T-helper 1 cell (primary cell): ENCODE measurements at places on chromosomes 5 and 9.

GRCh38 chr9:117574099-117574498 is 130.1 kb upstream of the TLR4 start:
- DNase-seq: no peak

DNA sequence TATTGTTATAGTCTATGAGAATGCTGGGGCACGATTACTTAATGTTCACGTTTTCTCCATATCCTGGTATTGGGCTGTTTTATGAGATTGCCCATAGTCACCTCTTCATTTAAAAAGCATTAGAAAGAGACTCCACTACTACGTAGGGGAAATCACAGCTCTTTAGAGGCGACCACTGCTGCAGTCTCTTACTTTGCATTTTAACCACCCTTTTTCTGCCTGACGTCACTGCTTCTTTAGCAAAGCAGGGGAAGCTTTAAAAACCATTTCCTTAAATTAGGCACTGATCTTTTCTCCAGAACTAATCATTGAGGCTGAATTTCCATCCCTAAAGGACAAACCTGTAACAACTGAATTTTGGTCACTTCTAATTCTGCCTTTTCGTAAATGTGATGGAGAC is 38.9 kb downstream of the ZNF608 start:
- DNase-seq: no peak

- DNase-seq: no peak
These were observed 31.9 kb downstream of the ANKRD33B start for GRCh38 chr5:10595672-10596309.

- no peak for DNase-seq
These were observed 66.1 kb downstream of the PAX5 start for GRCh38 chr9:36967997-36968396.

DNA sequence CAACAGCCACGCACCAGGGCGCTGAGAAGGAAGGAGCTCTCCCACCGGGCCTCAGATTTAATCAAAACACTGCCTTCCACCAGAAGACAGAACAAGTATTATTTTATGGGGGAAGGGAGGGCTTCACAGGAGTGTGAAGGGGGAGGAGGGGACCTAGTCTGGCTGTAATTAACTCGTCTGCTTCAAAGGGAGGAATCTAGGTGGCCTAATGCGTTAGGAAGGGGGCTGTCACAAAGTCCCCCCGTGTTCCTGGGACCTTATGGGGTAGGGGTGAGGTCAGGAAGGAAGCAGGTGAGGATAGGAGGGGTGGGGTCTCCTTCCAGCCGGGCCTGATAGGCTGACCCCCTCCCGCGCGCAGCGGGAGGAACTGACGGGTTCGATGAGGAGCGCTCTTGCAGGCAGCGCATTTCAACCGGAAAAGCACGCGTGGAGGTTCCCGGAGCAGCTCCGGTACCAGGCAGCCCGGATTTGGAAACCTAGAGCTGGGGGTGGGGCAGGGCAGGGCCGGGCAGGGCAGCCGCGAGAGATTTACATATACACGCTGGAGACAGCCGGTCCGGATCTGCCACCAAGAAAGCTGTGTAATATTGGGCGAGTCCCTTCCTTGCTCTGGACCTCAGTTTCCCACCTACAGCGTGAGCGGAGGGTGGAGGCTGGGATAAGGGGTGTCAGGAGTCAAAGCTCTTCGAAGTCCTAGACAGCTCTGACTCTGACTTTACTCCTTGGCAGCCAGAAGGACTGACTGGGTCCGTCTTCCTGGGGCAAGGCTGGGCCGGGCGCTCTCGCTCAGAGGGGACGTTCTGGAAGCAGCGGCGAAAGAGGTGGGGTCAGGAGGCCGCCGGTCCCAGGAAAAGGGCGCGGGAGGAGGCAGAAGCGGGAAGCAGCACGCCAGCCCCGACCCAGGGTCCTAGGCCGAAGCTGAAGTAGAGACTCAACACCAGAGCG is 1.8 kb downstream of the SHB start:
- DNase-seq: no peak

DNA sequence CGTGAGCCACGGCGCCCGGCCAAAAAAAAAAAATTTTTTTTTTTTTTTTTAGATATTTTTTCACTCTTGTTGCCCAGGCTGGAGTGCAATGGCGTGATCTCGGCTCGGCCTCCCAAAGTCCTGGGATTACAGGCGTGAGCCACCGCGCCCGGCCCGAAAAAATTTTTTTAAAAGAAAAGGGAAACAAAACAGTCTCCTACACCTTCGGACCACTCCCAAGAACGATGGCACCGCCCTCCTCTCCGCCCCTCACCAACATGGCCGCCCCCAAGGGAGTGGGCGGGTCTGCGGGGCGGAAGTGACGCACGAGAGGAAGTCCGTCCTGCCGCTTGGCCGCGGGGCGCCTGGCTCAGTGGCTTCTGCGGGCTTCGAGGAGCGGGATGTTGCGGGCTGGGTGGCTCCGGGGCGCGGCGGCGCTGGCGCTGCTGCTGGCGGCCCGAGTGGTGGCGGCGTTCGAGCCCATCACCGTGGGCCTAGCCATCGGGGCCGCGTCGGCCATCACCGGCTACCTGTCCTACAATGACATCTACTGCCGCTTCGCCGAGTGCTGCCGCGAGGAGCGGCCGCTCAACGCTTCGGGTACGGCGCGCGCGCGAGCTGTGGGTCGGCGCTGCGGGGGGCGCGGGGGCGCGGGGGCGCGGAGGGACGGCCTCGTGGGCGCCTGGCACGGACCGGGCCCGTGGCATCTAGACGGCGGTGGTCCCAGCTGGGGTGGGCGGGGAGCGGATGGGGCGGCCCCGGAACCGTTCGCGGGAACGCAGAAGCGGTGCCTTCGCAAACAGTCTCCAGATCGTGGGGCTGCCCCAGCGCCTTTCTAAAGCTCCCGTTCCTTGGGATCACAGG is at the start of gene TOR1B:
TSS of gene TOR1B (plus strand) at position 352 of the 843 bp plus-strand sequence. CDS start at position 381, 29 bp downstream.
- peak; percentile 93 for DNase-seq

DNA sequence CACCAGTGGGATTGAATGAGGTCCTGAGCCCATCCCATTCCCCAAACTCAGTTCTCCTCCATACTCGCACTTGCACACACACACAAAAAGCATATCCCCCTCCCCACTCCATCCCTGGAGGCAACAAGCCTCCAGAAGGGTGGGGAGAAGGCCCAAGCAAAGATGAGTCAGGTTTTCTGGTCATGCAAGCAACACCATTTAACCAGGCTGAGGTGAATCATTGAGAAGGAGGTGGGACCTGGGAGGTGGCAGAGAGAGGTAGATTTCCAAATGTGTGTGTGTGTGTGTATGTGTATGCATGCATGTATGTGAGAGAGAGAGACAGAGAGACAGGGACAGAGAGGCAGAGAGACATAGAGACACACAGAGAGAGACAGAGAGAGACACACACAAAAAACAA is 185.2 kb upstream of the TRIM32 start:
- no peak for DNase-seq

- no peak for DNase-seq
These were observed 193.8 kb upstream of the ZNF618 start for GRCh38 chr9:113682297-113682771.

- DNase-seq: no peak
These were observed 160.2 kb downstream of the FAM170A start for GRCh38 chr5:119789406-119790117.

DNA sequence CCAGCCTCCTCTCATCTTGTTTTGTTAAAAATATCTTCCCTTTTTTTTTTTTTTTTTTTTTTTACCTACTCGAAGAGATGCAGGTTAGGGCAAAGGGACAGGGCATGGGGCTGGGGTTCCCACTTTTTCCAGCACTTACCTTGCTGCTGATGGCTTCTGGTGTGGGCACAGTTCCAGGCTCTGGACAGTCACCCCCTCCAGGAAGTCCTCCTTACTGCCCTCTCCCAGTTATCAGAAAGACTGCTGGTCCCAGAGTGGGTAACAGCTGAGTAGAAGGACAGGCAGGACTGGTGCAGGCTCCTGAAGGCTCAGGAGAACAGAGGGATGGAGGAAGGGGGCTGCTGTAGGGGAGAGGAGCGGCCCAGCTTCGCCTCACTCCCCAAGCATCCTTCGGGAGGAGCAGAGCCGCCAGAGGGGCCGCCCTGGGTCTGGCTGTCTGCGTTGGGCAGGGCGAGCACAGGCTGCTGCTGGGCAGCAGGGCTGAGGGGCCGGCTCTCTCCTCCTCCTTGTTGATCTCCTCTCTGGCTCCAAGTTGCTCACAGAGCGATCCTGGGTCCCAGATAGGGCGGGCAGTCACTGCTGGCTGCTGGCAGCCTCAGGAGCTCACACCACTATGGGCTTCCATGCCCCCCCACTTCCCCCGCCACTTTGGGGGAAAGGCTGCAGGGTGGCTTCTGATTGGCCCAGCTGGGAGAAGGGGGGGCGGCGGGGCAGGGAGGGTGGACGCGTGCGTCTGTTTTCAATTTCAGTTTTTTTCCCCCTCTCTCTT is at the start of gene PDGFRB:
TSS of gene PDGFRB (minus strand) at position 588 of the 769 bp plus-strand sequence. CDS start 18,798 bp downstream, outside the sequence.
- DNase-seq: no peak

DNA sequence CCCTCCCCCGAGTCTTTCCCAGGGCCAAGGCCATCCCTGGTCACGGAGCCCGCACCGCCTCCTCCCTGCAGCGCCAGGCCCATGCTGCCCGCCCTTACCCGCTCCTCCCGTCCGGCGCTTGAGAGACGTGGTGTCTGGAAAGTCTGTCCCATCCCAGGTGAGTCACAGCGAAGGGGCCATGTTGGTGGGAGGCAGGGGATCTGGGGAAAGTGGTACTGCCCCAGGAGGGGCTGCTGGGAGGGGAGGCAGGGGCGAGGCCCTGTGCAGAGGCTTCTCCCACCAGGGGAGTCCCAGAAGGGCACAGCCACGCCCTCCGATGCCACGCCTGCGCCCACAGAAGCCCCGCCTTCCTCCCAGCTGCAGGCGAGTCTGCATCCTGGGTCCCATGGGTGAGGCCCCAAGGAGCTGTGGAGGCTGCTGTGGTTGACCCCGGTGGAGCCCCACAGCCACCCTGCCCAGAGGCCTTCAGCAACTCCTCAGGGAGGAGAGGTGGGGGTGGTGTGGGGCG is 107.0 kb upstream of the PPP1R26 start:
- no peak for DNase-seq

DNA sequence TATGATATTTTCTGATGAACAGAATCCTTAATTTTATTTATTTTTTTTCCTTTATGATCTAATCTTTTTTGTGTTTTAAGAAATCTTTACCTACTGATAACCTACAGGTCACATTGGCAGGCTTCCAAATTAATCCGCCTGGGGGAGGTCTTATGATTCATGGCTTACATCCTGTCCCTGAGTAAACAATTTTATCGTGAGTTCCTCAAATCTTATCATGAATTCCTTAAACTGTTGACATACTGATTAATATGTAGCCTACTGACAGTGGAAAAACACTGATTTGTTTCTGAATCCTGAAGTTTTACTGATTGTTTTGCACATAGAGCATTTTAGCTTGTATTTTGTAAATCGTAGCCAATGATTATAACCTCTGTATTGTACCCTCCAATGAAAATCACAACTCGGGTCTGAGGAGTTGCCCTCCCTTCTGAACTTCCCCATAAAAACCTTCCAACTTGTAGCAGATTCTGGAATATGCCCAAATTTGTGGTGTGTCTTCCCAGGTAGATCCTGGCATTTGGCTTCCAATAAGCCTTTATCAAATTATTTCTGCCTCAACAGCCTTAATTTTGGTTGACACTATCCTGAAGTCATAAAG is 105.6 kb downstream of the VCAN start:
- no peak for DNase-seq

DNA sequence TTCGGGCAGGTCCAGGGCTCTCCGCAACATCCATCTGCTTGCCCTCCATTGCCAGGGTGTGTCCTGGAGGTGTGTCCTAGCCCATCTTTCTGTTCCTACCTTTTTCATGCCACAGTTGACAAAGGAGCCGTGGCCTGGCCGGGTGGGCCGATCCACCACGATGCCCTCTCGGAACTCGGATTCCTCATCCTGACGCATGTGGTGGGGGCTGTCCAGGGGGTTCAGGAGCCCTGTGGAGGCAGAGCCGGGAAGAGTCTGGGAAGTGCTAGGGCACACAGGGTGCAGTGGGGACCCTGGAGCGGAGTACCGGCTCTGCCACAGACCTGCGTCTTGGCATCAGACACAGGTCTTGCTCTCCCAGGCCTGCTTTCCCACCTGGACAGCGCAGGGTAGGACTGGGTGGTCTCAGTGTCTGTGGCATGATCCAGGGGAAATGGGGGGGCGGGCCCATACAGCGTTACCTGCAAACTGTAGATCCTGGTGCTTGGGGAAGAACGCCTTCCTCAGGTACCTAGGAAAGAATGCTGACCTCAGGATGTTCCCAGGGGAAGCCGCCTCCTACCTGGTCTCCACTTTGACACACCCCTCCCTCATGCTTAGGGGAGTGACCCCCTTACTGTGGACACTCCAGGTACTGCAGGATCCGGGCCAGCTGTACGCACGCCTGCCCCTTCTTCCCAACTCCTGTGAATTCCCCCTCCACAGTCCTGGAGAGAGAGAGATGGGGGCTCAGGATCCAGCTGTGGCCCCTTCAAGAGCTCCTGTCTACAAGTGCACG is 3.5 kb downstream of the SPOUT1 start:
- no peak for DNase-seq

DNA sequence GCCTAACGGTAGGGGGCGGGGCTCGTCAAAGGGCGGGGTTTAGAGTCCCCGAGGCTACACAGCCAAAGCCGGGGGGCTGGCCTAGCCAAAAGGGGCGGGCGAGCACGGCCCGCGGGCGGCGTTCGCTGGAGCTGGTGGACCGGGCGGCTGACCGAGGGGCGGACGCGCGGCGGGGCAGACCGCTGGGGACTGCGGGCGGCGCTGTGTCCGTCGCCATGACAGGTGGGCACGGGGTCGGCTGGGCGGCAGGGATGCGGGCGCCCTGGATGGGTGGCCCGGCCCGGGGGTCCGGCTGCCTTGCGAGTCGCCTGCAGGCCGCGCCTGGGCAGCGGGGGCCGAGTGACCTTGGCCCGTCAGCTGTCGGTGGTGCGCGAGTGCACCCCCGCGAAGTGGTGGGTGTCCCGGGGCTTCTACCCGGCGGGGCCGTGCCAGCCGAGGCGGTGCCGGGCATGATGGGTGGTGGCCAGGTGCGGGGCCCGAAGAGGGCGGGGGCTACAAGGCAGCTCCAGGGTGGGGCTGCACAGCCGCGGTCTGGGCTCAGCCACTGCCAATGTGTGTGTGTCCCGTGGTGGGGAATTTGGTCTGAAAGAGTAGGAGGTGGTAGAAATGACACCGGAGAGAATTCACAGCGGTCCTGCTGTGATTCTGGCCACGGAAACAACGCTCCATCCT is at the start of gene CARD19:
TSS of gene CARD19 (plus strand) at position 87 of the 672 bp plus-strand sequence. CDS start at position 216, 129 bp downstream.
- DNase-seq: peak; percentile 59

GRCh38 chr9:82810915-82811314 is 252.0 kb downstream of the RASEF start:
- no peak for DNase-seq

DNA sequence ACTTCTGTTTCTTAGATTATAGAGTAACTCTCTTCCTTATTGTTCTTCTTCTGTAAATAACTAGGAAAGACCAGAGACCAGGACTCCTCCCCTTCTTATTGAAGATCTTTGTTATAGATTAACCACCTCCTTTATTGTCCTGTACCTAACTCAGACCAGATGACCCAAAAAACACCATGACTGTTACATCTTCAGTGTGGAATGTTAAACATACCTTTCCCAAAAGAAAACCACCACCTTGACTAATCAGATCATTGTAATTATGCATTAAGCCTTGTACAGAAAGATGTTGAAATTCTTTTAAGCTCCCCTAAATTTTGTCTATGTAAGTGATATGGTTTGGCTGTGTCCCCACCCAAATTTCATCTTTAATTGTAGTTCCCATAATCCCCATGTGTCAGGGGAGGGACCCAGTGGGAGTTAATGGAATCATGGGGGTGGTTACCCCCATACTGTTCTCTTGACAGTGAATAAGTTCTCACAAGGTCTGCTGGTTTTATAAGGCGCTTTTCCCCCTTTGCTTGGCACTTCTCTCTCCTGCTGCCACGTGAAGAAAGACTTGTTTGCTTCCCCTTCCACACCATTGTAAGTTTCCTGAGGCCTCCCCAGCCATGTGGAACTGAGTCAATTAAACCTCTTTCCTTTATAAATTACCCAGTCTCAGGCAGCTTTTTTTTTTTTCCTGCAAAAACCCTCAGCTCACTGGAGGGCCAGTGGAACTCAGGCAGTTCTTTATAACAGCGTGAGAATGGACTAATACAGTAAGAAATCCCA is 26.3 kb downstream of the ARSB start:
- no peak for DNase-seq
